ENCODE measurements at places on chromosomes 1 and 21.

GRCh38 chr1:4517186-4517954, 137.0 kb upstream of the AJAP1 start:
- no peak for DNase-seq

DNA sequence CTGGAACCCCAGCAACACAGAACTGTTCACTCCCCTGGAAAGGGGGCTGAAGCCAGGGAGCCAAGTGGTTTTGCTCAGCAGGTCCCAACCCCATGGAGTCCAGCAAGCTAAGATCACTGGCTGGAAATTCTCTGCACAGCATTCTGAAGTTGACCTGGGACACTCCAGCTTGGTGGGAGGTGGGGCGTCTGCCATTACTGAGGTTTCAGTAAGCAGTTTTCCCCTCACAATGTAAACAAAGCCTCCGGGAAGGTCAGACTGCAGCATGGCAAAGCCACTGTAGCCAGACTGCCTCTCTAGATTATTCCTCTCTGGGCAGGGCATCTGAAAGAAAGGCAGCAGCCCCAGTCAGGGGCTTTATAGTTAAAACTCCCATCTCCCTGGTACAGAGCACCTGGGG, 59.7 kb downstream of the INKA2 start:
- DNase-seq: no peak

GRCh38 chr1:97919585-97920261, 1.1 kb downstream of the DPYD start:
- DNase-seq: no peak

GRCh38 chr1:36203554-36204346, 20.5 kb upstream of the THRAP3 start:
- DNase-seq: no peak

GRCh38 chr1:61441723-61442262, 283.1 kb downstream of the TM2D1 start:
- no peak for DNase-seq

DNA sequence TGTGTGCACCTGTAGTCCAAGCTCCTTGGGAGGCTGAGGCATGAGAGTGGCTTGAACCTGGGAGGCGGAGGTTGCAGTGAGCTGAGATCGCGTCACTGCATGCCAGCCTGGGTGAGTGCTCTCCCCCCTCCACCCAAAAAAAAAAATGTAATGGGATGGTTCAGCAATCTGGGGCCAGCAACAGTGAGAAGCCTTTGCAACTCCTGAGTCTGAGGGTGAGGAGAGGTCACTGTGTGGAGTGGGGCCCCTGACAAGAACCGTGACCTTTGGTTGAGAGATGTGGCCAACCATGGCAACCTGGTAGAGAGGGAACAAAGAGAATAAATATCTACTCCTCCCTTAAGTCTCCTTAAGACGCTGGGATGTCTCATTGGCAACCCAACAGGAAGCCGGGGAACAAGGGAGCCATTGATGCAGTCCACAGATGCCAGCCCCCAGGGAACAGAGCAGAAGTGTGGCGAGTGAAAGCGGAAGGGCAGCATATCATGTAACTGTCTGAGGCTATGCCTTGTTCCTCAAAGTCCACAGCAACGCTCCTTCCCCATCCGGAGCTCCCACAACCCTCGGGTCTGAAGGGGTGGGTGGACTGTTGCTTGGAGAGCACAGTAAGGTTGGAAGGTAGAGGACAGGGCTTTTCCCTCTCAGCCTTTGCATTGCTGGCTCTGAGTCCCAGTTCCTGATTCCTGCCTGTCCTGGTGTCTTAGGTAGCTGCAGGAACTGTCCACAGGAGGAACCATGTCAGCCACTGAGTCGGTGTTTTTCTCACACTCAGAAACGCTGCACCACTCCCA, 8.3 kb downstream of the TRNP1 start:
- no peak for DNase-seq

DNA sequence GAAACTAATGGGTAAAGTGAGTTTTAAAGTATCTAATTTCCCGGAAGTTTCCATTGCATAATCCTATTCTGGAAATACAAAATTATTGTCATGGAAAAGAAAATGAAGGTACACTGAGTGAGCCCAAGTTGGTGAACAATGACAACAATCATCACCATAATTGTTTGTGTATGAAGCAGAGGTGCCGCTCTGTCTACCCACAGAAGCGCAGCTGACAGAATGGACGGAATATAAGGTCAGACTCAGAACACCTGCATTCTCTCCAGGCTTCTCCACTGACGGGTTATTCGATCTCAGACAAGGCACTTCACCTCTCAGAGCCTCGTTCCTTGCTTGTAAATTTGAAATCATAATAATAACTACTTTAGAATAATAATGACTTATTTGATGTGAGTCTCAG, 99.1 kb upstream of the NGF start:
- no peak for DNase-seq

GRCh38 chr1:226128487-226129075, 58.0 kb downstream of the ACBD3 start:
- DNase-seq: no peak

GRCh38 chr1:93244298-93245069, 64.0 kb downstream of the CCDC18 start:
- no peak for DNase-seq

GRCh38 chr1:86616871-86617270, 70.0 kb downstream of the CLCA4 start:
- DNase-seq: no peak

GRCh38 chr1:8815582-8816151, 1.8 kb downstream of the RERE start:
- no peak for DNase-seq

DNA sequence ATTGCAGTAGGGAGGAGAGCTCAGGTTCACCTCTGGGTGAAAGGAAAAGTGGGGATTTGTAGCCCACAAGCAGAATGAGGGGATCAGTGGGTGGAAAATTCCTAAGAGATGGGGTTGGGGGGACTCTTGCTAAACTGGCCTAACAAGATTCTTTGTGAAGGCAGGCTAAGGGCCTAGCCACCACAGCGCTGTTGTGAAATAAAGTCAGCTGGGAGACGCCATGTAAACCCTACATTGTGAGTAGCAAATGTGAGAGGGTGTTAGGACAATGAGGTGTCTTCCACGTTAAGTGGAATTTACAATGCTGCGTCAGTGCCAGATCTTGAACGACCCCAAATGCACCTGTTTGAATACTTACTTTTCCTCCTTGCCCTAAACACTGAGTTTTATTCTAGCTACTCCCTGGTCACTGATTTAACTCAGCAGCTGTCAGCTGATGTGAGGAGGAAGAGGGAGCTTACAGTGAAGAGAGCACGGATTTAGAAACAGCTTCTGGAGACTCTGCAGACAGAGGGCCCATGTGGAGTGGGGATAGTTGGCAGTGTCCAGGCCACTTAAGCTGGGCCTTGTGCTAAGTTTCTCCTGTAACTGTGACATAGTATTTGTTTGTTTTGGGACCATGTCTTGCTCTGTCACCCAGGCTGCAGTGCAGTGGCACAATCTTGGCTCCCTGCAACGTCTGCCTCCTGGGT, 17.3 kb downstream of the PDPN start:
- DNase-seq: no peak

- DNase-seq: no peak
These were observed 1.8 kb downstream of the FHL3 start for GRCh38 chr1:38003261-38004250.

- DNase-seq: no peak
These were observed 46.9 kb upstream of the GNG12 start for GRCh38 chr1:67880056-67880601.

GRCh38 chr1:18998016-18998724, 41.7 kb upstream of the IFFO2 start:
- DNase-seq: no peak

DNA sequence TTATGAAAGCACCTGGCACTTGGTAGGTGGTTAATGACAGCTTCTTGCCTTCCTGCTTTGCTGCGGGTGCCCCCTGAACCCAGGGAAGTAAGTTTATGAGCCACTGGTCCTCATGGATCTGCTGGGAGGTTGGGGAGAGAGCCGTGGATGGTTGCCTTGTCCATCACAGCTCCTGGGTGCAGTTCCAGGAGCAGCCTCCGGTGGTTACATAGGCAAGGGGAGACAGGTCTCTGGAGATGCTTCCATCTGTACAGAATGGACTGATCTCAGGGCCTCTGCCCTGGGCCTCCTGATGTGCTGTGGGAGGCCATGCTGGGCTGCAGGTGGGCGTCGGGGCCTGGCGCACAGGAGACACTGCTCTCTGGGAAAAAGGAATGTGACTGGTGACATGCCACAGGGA, 31.6 kb upstream of the ARHGEF10L start:
- DNase-seq: no peak

DNA sequence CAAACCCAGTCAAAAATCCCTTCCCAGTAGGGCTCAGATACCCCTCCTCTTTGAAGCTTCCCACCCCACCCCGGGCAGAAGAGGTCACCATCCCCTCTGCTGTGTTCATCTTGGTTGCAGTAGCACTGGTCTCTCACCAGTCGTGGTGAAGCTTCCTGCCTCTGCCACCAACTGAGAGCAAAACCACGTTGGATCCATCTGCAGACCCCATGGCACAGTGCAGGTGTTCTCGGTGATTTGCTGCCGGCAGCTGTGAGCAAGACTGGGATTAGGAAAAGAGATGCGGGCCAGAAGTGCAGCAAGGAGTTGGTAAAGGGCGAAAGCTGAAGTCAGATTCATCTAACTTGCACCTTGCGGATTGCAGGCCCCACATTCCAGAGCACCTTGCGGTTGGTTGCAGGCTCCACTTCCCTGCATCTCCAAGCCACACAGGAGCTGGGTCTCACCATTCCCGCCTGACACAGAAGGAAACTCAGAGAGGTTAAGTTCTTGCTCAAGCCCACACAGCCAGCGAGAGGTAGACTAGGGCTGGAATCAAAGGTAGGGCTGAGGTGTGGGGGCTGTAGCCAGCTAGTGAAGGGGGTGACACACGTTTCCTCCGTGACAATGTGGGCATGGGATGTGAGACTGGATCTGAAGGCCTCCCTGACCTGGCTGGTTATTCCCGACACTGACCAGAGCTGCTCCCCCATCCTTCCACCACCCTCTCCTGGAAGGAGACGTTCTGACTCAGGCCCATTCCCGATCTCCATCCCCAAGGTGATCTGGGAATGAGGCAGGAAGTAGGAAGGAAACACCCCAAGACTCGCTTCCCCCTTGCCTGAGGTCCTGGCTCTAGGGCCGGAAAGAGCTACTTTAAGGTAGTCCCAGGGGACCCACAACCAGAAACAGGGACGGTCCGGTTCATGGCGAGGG, 3.3 kb upstream of the FAM110D start:
- DNase-seq: no peak

GRCh38 chr1:47703981-47704596, 266.2 kb downstream of the FOXD2 start:
- no peak for DNase-seq

DNA sequence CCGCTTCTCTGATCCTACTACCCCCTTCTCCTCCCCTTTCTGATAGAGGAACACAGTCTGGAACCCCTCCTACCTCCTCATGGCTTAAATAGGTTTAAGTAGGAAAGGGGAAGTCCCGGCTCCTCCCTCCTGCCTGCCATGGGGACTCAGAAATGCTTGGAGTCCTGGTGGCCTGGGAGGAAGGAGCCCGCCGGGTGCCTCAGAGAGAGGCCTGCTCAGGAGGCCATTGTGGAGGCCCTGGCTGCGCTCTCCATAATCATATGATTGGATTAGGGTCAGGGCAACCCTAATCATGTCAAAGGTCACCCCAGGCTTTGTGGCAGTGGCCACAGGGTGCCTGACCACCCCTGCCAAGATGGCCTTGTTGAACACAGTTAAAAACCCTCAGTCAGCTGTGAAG, 29.0 kb downstream of the WNT3A start:
- DNase-seq: no peak

DNA sequence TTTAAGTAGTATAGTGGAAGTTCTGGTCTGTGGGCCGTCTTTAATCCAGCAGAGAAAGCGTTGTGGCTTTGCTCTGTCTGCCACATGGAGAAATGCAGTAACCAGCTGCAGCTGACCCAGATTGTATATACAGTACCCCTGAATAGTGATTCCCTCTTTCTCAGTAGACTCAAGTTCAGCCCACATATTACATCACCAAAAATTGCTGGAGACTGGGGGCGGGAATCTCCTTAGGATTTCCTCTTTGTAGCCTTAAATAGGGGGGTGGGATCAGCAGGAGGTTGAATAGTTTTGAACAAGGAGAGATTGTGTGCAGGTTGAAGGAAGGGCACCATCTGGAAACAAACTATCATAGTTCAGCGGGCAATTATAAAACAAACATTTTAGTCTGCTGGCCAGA, at the start of gene ANGPTL1:
Gene ANGPTL1, minus strand, starts transcription at position 134 of the 400 bp plus-strand sequence. CDS start 5,301 bp downstream, outside the sequence.
- peak; percentile 39 for DNase-seq

DNA sequence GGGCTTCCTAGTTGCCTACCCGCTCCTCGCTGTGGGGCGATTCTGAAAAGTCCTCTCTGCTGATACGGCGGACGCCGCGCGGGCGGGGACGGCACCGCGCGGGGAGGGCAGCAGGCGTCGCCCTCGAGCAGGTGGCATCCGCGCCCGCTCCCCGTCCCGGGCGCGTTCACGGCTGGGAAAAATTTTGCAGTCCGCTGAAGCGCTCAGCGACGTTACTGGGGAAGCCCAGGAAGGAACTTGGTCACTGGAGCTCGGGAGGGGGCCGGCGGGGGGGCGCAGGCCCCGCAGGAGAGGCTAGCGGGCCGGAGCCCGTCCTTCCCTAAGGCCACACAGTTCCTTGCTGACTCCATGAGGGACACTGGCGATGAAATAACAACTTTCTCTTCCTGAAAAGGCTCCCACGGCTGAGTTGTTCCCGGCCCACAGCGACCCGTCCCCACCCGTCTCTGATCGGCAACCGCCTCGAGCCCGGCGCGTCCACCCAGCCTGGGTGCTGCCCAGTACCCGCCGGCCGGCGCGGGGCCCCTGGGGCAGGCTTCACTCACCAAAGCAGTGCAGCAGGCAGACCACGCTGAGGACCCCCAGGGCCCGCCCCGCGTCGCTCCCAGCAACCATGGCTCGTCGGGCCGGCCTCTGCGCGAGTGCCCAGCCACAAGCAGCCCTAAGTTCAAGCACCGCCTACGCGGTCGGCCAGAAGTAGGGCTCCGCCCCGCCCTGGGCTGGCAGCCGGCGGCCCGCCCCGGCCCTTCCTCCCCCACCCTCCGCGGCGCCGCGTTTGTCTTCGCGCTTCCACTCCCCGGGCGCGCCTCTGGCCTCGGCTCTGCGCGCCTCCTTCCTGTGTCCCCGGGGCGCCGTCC, at the start of gene CD58:
Gene CD58, minus strand, starts transcription at position 669 of the 857 bp plus-strand sequence. Its CDS starts 54 bp downstream, at position 615.
- DNase-seq: no peak

DNA sequence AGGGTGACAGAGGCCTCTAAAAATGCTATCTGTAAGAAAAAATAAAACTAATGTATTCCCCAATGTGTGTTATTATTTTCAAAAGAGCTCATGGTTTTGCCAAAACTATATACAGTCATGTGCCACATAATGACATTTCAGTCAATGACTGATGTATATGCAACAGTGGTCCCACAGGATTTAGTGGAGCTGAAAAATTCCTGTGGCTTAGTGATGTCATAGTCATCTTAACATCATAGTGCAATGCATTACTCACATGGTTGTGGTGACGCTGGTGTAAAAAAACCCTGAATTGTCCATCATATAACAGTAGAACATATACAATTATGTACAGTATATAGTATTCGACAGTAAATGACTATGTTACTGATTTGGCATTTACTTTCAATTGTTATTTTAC, 172.4 kb downstream of the CACNA1E start:
- no peak for DNase-seq

DNA sequence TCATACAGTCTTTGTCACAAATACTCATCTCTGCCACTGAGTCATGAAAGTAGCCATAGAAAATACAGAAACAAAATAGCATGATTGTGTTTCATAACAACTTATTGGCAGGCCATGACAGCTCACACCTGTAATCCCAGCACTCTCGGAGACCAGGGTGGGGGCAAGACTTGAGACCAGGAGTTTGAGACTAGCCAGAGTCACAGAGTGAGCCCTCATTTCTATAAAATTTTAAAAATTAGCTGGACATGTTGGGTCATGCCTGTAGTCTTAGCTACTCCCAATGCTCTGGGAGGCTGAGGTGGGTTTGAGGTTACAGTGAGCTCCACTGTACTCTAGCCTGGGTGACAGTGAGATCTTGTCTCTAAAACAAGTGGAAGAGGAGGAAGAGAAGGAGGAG, 411.1 kb downstream of the PCP4 start:
- no peak for DNase-seq
